ENCODE measurements at places on chromosomes 12 and 14.

GRCh38 chr12:91507754-91508153 lies 325.1 kb upstream of the DCN start:
- DNase-seq, result no peak

GRCh38 chr12:76255281-76255680 lies 92.9 kb downstream of the BBS10 start:
- DNase-seq, result no peak

- DNase-seq, result no peak
Measured at GRCh38 chr14:69673104-69673503, 61.7 kb downstream of the SUSD6 start.

DNA sequence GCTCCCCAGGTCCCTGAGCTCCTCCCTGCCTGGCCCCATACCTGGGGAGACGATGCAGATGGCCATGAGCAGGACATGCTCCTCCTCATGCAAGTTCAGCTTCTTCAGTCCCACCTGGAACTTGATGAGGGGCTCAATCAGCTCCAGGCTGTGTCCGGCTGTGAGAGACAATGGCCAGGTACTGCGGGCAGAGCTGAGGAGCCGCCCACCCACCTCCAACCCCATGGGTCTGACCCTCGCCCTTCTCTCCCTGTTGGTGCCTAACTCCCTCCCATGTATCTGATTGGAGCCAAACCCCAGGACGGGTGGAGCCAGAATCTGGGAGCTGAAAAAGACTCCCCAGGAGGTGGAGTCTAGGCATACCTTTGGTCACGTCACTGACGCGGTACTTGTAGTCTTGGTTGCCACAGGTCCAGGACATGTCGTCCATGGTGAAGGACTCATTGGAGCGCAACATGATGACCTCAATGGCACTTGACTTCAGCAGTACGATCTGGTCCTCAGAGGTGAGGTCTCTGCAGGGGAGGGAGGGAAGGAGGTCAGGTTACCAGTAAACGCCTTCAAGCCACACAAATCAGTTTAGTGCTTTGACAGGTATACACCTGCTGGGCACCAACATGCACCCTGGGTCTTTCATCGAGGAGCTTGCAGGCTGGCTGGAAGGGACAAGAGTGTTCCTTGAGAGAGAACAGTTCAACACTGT lies 26.7 kb upstream of the HDAC7 start:
- no peak for DNase-seq

GRCh38 chr12:30440826-30441602 lies 254.7 kb downstream of the IPO8 start:
- no peak for DNase-seq

DNA sequence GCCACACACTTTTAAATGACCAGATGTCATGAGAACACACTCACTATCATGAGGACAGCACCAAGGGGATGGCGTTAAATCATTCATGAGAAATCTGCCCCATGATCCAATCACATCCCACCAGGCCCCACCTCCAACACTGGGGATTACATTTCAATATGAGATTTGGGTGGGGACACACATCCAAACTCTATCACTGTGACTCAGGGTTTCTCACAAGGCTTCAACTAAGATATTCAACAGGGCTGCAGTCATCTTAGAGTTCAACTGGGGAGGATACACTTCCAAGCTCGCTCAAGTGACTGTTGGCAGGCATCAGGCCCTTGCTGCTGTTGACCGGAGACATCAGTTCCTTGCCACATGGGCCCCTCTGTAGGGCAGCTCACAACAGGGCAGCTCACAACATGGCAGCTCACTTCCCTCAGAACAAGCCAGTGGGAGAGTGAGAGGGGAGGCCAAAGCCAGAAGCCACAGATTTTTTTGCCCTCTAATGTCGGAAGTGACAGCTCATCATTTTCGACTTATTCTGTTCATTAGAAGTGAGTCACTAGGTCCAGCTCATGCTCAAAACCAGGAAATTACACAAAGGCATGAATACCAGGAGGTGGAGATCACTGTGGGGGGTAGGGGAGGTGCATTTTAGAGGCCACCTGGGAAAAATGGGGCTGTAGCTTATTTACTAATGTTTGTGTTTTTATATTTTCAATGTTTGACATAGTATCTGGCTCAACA lies 50.8 kb upstream of the PTHLH start:
- no peak for DNase-seq

GRCh38 chr14:36981832-36982529 lies 190.4 kb downstream of the SLC25A21 start:
- DNase-seq, result no peak

DNA sequence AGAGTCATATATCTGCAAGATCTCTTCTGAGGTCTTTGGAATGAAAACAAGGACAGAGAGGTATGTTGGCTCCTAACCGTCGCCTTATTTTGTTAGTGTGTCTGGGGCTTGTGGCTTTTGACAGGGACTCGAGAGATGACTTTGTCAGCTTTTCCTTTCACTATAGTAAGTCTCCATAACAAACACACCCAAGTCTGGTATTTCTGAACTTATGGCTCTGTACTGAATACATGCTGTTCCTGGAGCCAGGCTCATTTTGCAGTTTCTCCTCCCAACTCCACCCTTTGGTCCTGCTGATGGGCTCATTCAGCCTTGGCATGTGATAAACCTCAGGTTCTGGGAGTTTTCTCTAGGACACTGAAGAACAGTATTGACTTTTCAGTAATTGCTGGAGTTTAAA lies 27.7 kb upstream of the TMED10 start:
- no peak for DNase-seq

- no peak for DNase-seq
Measured at GRCh38 chr14:28709571-28710305, 56.8 kb upstream of the FOXG1 start.

All from GM12864 (cell line).